ENCODE measurements at places on chromosomes 1 and 21. TPM values are rescaled to one million over a fixed set of nuclear protein-coding genes. Genes with fewer than 3 reads are reported as not detected.

DNA sequence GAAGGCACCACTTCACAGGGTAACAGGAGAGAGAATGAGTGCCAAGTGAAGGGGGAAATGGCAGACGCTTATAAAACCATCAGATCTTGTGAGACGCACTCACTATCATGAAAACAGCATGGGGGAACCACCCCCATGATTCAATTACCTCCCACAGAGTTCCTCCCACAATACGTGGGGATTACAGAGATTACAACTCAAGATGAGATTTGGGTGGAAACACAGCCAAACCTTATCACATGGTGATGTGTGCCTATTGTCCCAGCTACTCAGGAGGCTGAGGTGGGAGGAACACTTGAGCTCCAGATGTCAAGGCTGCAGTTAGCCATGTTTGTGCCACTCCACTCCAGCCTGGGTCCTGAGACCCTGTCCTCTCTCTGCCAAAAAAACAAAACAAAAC is 56.0 kb upstream of the DSCAM start:
- DNase-seq, result no peak

ABCD3 gene
- total RNA-seq, result 49.4 TPM

GRCh38 chr21:39625211-39625895 is 12.6 kb downstream of the B3GALT5 start:
- no peak for DNase-seq

MAP1LC3C gene
- 0.32 TPM for total RNA-seq

- DNase-seq, result no peak
These were observed 16.9 kb downstream of the RPTN start for GRCh38 chr1:152141971-152142584.
